IPS DF 6.9 (cell line): ENCODE measurements at places on chromosomes 1 and 21.

- no peaks in the 10 kb centered on the region for H3K27me3 ChIP-seq
- no peak for DNase-seq
- H3K27ac ChIP-seq = no peak overlapping the region
- H3K4me1 ChIP-seq = no peaks in the 10 kb centered on the region
- H3K36me3 ChIP-seq = no peaks in the 10 kb centered on the region
These were observed 7.0 kb upstream of the CCT8 start for GRCh38 chr21:29080454-29080941.

DNA sequence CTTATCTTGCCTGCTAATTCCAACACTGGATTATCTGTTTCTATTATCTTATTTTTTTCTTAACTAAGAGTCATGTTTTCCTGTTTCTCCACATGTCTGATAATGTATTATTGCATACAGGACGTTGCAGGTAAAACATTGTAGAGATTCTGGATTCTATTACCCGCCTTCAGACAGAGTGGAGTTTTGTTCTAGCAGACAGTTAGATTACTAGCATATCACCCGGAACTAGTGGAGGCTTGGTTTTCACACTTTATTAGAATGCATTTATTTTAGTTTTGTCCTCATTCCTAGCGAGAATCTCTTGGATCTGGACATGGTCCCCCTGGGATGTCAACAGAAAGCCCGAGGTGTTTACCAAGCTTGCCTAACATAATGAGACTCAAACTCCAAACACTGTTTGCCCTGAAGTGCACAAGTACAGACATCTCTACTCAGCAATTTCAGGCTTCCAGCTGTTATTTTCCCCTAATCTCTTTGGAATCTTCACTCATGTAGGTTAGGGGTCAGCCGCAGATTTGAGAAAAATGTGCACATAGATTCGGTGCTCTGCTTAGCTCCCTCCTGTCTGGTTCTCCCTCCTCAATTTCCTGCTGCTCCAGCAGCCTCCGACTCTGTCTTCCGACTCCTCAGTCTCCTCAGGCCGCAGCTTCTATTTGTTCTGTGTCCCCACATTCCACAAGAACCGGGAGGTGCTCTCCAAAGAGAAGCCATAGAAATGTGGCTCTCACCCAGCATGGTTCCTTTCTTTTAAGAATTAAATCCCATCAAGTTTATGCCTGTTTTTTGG, 36.8 kb upstream of the PTPRF start:
- peak; percentile 31 for DNase-seq
- no peak overlapping the region for H3K27ac ChIP-seq
- H3K36me3 ChIP-seq = no peaks in the 10 kb centered on the region
- no peak overlapping the region for H3K4me3 ChIP-seq
- peaks cover 3% of the 10 kb centered on the region; the same call in 1 of the 2 replicates for H3K4me1 ChIP-seq

- H3K27me3 ChIP-seq = no peaks in the 10 kb centered on the region
- no peak overlapping the region for H3K27ac ChIP-seq
- H3K4me1 ChIP-seq = no peaks in the 10 kb centered on the region
These were observed 53.0 kb downstream of the PRRX1 start for GRCh38 chr1:170716835-170717429.

DNA sequence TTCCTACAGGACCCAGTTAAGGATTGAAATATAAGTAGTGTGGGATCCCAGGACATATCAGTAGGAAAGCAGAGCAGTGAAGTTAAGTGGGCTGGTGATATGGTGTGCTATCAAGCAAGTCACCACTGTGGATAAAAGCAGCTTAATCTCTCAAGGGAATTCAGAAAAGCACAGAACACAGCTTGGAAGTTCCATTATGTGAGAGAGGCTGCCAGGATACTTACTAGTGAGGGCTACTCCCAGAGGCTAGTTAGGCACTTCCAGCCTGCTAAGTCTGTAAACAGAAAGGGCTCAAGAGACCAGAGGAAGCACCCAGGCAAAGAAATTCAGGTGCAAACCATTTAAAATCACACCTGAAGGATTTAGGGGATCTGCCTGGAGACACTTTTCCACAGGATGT, 18.8 kb upstream of the GRIK1 start:
- DNase-seq = no peak
- H3K36me3 ChIP-seq = no peaks in the 10 kb centered on the region
- no peak overlapping the region for H3K4me3 ChIP-seq
- H3K4me1 ChIP-seq = no peaks in the 10 kb centered on the region

- H3K27me3 ChIP-seq = peaks cover 28% of the 10 kb centered on the region; the same call in 1 of the 2 replicates
- no peak overlapping the region for H3K4me3 ChIP-seq
- no peak overlapping the region for H3K27ac ChIP-seq
- H3K36me3 ChIP-seq = no peaks in the 10 kb centered on the region
- no peak for DNase-seq
These were observed 4.7 kb upstream of the RIPK4 start for GRCh38 chr21:41771625-41771945.

DNA sequence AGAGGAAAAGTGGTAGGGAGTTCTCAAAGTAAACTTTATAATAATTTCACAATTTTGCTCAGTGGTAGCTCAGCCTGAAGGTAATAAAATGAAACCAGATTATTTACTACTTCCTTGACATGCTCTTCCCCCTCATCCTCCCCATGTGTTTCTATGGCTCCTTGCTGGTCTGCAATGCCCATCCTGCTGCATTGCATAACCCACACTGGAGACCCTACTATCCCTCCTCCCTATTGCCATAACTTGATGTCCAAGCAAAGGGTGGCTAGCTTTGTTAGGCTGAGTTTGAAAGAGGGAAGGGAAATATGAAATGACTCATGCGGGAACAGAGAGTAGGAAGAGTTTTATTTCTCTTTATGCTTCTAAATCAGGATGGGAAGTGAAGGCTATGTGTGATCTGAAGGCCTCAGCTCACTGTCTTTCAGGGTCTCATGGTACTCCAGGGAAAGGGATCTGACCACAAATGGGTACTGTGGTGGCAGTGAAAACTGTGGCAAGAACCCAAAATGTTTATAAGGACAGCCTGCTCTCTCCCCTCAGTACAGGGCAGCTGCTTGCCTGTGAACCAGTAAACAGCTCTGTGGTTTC, 36.4 kb upstream of the HSD17B7 start:
- H3K4me3 ChIP-seq = no peak overlapping the region
- DNase-seq = no peak
- no peaks in the 10 kb centered on the region for H3K4me1 ChIP-seq
- H3K27ac ChIP-seq = no peak overlapping the region
- H3K27me3 ChIP-seq = no peaks in the 10 kb centered on the region
- H3K36me3 ChIP-seq = no peaks in the 10 kb centered on the region

GRCh38 chr1:56438901-56439551, 140.3 kb downstream of the PLPP3 start:
- H3K4me1 ChIP-seq = peaks cover 11% of the 10 kb centered on the region
- no peak for DNase-seq
- H3K36me3 ChIP-seq = no peaks in the 10 kb centered on the region
- H3K27ac ChIP-seq = no peak overlapping the region

DNA sequence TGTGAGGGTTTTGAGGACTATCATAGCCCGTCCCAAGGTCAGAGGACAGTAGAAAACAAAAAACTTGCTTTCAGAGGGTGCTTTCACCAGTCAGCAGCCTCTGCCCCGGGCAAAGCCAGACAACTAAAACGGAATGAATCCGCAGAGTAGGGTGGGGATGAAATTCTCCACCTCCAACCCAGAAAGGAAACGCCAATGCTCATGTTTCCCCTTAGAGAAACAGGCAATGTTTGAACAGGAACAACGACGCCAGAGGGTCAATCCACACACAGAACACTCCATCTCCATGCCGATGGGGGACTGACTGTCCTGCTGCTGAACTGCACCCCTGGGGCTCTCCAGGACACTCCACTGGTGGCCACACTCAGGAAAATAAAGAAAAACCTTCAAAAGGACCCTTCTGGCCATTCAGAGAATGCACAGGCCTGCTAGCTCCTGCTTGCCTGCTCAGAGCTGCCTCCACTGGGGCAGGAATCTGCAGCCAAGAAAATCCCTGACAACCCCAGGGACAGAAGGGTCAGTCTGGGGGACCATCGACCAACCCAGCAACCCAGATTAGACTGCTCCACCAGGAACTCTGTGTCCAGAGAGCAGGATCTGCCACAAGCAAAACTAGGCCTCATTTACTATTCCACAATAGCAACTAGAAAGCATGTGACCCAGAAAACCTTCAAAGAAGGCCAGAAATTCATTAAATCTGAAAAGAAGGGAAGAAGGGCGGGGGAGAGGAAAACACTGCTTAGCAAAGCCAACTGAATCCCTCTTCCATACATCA, 116.0 kb downstream of the TOMM20 start:
- no peaks in the 10 kb centered on the region for H3K36me3 ChIP-seq
- DNase-seq = no peak
- no peak overlapping the region for H3K4me3 ChIP-seq
- no peaks in the 10 kb centered on the region for H3K27me3 ChIP-seq
- H3K4me1 ChIP-seq = no peaks in the 10 kb centered on the region
- no peak overlapping the region for H3K27ac ChIP-seq

GRCh38 chr21:46482225-46482845, 23.6 kb downstream of the DIP2A start:
- H3K4me3 ChIP-seq = no peak overlapping the region
- DNase-seq = no peak
- H3K27me3 ChIP-seq = no peaks in the 10 kb centered on the region
- H3K36me3 ChIP-seq = no peaks in the 10 kb centered on the region; the same call in 1 of the 2 replicates

DNA sequence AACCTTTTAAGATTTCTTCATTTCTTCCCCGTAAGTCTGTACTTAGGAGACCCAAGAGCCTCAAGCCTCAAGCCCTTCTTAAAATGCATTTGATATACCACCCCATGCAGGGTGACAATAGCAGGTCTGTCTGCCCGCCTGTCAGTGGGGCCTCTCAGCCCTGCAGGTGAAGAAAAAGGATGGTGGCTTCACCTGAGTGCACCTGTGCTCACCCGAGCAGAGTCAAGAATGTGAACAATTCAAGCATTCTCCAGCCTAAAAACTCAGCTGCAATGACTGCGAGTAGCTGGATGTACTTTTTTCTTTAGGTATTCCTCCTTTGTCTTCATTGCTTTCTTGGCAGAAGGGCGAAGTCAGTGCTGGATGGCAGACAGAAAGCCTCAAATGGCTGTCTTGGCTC, 203.3 kb downstream of the LMX1A start:
- H3K4me1 ChIP-seq = no peaks in the 10 kb centered on the region
- H3K27me3 ChIP-seq = no peaks in the 10 kb centered on the region
- no peaks in the 10 kb centered on the region for H3K36me3 ChIP-seq
- H3K27ac ChIP-seq = no peak overlapping the region

DNA sequence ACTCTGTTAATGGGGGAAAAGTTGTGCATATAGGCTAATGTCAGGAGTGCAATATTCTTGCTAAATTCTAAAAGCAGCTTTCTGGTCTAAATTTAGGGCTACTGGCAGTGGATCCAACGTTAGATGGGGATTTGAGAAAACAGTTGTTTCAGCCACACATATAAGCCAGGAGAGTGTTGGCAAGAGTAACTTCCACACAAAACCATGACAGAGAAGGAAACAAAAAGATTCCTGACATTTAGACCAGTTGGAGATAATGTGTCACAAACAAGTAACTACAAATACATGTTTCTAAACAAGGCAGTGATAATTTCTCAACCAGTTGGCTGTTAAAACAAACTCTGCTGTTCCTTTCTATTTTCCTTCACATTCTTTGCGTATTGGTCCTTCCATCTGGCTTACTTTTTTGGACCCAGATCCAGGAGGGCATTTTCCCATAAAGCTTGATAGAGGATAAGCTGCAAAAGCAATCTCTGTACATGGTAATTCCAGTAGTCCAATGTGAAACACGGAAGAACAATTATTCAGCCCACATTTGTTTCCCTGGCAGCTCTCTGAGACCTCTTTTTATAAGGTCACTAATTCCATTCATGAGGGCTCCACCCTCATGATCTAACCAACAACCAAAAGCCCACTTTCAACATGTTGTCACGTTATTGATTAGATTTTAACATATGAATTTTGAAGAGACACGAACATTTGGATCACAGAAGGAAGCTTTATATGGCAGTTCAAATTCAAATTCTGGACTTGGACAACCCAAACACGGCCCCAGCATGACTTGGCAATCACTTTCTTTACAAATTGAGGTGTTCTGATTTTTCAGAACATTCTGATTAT, 1888.6 kb downstream of the MRPL39 start:
- H3K4me3 ChIP-seq = no peak overlapping the region
- DNase-seq = no peak
- H3K4me1 ChIP-seq = no peaks in the 10 kb centered on the region
- H3K36me3 ChIP-seq = no peaks in the 10 kb centered on the region
- no peaks in the 10 kb centered on the region for H3K27me3 ChIP-seq

DNA sequence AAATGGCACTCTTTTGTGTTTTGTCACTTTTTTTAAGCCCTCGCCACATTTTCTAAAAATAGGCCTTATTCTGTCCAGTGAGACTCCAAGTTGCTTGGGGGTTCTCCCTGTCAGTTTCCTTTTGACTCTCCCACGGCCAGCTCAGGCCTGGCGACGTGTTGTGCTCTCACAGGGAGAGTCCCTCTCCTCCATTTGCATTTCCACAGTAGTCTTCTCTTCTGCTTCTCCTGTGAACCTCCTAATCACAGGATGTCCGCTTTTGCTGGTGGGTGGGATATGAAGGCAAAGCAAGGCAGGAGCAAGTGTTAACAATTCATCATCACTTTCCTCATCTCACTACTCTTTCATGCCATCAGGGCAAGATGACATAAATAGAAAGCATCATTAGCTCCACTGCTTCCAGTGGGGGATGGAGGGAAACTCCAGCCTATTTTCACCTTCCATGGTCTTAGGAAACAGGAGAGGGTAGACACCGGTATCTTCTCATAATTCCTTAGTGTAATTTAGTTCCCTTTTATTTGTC, 99.8 kb downstream of the INTS7 start:
- no peaks in the 10 kb centered on the region for H3K36me3 ChIP-seq
- H3K27me3 ChIP-seq = no peaks in the 10 kb centered on the region
- DNase-seq = no peak
- no peak overlapping the region for H3K4me3 ChIP-seq
- H3K4me1 ChIP-seq = no peaks in the 10 kb centered on the region

GRCh38 chr1:188706742-188707141, 1770.9 kb downstream of the BRINP3 start:
- no peak for DNase-seq
- no peak overlapping the region for H3K4me3 ChIP-seq
- H3K36me3 ChIP-seq = no peaks in the 10 kb centered on the region
- H3K27ac ChIP-seq = no peak overlapping the region
- no peaks in the 10 kb centered on the region for H3K4me1 ChIP-seq

DNA sequence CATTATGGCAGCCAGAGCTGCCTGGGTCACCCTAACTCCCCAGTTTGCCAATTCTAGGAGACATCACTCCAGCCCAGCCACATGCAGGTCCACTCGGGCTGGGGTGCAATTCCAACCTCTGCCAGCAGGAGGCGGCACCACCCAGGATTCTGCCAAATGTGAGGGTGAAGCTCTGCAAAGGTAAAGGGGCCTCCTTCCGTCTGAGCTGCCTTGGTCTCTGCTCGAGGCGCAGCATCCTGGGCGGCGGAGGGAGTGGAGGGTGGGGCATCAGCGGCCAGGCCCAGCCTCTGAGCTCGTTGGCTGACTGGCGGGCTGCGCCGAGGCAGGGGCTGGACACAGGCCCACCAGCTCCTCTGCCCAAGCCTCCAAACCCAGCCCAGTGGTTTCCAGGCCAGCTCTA, 63.8 kb downstream of the ARHGEF16 start:
- no peaks in the 10 kb centered on the region for H3K27me3 ChIP-seq
- no peak for DNase-seq
- no peak overlapping the region for H3K4me3 ChIP-seq
- H3K27ac ChIP-seq = no peak overlapping the region
- no peaks in the 10 kb centered on the region for H3K36me3 ChIP-seq
